Activated CD4-positive, alpha-beta T cell treated with anti-CD3 and anti-CD28 coated beads, Interleukin-2, amount 10 ng/mL, durations not matched to agents 24 days and 14 days (primary cell): ENCODE measurements at places on chromosomes 2 and 18. TPM values are rescaled to one million over a fixed set of nuclear protein-coding genes. Genes with fewer than 3 reads are reported as not detected.

DES gene
- not detected in 2 replicates for total RNA-seq

C1GALT1C1L gene
- total RNA-seq, result not detected in 2 replicates

ZBTB7C gene
- total RNA-seq, result 0.56 and 0.64 TPM in 2 replicates

IL1RN gene
- total RNA-seq, result 3.0 and 3.3 TPM in 2 replicates

KIF1A gene
- 0.37 and 0.47 TPM in 2 replicates for total RNA-seq

DGUOK gene
- total RNA-seq, result 88.9 and 94.9 TPM in 2 replicates

CDK15 gene
- not detected in 2 replicates for total RNA-seq

ANKRD62 gene
- not detected in 2 replicates for total RNA-seq

RAB27B gene
- 0.33 and 0.45 TPM in 2 replicates for total RNA-seq

DNAJC5G gene
- not detected in 2 replicates for total RNA-seq

FHOD3 gene
- total RNA-seq, result not detected in 2 replicates

KATNAL2 gene
- total RNA-seq, result 0.40 TPM in 1 of 2 replicates, not detected in the other

DNA sequence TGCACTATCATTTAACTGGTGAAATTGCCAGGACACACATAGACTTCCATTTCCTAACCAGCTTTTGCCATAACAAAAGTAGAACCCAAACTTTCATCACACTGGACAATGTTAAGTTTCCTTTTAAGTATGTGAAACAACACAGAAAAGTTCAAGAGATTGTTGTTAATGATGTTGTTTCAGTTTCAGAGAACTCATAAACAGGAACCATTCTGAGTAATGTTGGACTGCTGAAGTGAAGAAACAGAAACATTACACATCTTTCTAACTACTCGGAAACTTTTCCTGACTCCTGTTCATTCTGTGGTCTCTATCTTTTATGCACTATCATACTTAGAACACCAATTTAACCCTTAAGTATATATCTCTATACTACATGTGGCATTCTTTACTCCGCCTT lies 179.2 kb downstream of the RIT2 start:
- no peak overlapping the region for H3K27ac ChIP-seq
- no peak overlapping the region for H3K4me3 ChIP-seq
- no peaks in the 10 kb centered on the region for H3K4me1 ChIP-seq
- H3K27me3 ChIP-seq, result no peaks in the 10 kb centered on the region
- no peaks in the 10 kb centered on the region for H3K36me3 ChIP-seq

DNA sequence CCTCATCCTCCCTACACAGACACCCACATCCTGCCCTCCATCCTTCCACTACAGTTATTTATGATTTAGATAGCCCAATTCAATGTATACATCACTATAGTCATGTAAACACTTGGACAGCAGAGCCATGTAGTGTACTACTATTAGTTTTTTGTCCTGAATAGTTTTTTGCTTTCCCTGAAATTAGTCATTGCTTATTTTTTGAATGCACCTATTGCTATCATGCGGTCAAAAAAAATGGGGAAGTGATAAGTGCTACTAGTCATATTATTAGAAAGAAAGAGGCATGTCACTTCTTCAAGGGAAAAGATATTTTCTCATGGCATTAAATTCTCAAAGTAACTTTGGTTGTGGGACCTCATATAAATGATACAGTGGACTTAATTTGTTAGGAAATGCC lies 6.8 kb upstream of the GREB1 start:
- no peaks in the 10 kb centered on the region for H3K4me1 ChIP-seq
- no peak for DNase-seq
- no peaks in the 10 kb centered on the region for H3K36me3 ChIP-seq
- peaks cover 12% of the 10 kb centered on the region for H3K27me3 ChIP-seq
- no peak overlapping the region for H3K4me3 ChIP-seq

DNA sequence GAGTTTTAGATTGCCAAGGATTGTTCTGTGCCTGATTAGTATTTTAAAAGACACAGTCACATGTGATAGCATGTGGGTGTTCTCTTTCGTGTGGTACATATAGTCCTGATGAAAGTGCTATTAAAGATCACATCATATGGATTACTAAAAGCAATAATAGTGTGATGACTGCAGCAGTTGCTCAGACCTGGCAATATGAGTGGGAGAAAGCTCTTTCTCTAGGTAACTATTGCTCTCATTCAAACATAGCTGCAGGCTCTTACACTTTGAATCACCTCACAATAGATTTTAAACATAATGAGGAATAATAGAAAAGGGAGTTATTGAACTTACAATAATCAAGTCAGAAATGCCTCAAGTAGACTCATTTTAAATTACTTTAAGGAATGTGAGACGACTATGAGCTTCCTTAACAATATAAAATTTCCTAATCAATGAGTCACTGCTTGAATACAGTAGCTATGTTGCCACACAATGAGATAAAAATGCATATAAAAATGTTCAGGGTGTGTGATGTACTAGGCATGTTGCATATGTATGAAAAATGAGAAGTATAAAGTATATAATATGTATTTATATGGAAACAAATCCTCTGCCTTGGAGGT lies 452.1 kb downstream of the TMX3 start:
- no peak overlapping the region for H3K4me3 ChIP-seq
- H3K4me1 ChIP-seq, result no peaks in the 10 kb centered on the region
- H3K27me3 ChIP-seq, result no peaks in the 10 kb centered on the region
- no peak for DNase-seq
- no peak overlapping the region for H3K27ac ChIP-seq

DNA sequence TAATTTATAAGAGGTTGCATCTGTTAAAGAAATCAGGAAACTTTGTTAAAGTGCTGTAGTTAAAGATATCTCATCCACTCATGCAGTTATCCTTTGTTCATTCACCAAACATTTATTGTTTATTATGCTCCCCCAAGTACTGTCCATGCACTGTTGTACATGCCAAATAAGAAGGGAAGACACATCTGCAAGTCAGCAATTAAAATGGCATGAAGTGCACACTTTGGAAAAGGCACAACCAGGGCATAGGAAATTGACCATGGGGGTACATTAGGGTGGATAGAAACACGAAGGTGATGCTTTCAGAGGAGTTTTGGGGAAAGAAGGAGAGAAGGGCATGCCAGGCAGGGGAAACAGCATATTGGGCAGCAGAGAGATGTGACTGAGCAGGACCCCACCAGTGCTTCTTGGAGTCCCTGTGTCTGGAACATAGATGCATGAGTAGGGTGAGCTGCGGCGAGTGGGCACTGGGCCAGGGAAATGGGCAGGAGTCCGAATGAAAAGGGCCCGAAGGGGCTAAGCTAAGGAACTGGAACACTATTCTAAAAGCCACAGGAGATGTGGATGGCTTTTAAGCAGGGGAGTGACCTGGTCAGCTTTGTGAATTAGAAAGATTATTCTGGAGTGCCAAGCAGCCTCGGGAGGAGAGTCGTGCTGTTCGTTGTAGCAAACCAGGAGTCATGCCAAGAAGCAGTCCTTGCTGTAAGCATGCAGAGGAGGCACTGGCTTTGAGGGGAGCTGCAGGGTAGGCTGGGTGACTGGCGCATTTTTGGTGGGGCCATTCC lies 316.3 kb downstream of the AGPS start:
- no peak for DNase-seq
- no peaks in the 10 kb centered on the region for H3K36me3 ChIP-seq

- no peaks in the 10 kb centered on the region for H3K27me3 ChIP-seq
- no peaks in the 10 kb centered on the region for H3K36me3 ChIP-seq
Measured at GRCh38 chr2:175442441-175442840, 260.9 kb upstream of the ATP5MC3 start.

GRCh38 chr18:848062-848861 lies 36.2 kb upstream of the YES1 start:
- H3K36me3 ChIP-seq, result no peaks in the 10 kb centered on the region
- H3K4me3 ChIP-seq, result no peak overlapping the region
- H3K27ac ChIP-seq, result no peak overlapping the region
- no peaks in the 10 kb centered on the region for H3K4me1 ChIP-seq
- no peak for DNase-seq

DNA sequence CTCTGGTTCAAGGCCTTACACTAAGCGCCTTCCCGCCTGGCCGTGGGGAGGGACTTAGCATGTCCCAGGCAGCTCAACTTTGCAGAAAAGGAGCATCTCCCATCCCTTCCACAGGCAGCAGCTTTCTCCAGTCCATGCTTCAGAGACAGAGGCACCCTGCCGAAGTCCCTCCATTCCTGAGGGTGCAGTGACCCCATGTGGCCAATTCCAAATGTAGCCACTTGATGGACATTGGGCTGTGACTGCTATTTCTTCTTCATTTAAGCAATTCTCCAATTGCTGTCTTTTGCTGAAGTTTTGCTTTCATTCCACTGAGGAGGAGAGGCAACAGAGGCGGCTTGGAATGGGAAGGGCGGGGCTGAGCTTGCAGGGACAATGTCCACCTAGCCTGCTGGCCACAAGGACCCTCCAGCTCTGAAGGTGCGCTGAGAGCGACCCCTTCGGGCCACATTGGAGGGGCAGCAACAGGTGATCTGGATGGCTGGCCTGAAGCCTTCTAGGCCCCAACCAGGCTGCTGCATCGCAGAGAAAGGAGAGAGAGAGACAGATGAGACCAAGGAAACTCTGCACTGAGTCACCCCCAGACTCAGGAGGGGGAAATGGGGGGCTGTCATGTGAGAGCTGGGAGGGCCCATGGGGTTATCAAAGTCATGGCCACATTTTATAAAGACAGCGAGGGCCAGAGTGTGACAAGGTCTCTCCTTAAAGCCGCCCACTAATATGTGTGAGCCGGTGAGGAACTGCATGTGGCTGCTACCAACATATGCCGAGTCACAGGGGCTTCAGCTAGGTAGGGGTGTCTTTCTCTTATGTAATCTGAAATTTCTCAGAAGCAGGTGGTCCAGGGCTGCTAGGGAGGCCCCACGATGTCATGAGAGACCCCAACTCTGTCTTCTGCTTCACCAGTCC lies 61.3 kb downstream of the LONRF2 start:
- H3K4me1 ChIP-seq, result peaks cover 2% of the 10 kb centered on the region
- no peaks in the 10 kb centered on the region for H3K27me3 ChIP-seq
- no peak overlapping the region for H3K4me3 ChIP-seq
- no peak for DNase-seq
- no peak overlapping the region for H3K27ac ChIP-seq
- H3K36me3 ChIP-seq, result no peaks in the 10 kb centered on the region

DNA sequence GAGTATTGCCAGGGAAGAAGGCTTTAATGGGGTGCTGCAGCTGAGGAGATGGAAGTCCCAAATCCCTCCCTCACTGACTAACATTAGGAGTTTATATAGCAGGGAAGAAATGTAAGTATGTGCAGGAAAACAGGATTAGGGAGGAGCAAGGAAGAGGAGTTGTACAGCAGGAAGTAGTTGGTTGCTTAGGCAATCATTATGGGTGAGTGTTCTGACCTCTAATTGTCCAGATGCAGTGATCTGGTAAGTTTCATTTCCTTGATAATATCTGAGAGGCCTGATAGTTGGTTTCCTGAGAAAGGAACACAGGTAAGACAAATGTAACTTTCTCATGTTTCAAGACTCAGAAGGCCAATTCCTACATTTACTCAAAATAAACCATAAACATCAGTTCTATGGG lies 331.9 kb upstream of the GULP1 start:
- H3K27ac ChIP-seq, result no peak overlapping the region
- DNase-seq, result no peak
- H3K4me1 ChIP-seq, result no peaks in the 10 kb centered on the region
- no peaks in the 10 kb centered on the region for H3K27me3 ChIP-seq
- H3K36me3 ChIP-seq, result no peaks in the 10 kb centered on the region

DNA sequence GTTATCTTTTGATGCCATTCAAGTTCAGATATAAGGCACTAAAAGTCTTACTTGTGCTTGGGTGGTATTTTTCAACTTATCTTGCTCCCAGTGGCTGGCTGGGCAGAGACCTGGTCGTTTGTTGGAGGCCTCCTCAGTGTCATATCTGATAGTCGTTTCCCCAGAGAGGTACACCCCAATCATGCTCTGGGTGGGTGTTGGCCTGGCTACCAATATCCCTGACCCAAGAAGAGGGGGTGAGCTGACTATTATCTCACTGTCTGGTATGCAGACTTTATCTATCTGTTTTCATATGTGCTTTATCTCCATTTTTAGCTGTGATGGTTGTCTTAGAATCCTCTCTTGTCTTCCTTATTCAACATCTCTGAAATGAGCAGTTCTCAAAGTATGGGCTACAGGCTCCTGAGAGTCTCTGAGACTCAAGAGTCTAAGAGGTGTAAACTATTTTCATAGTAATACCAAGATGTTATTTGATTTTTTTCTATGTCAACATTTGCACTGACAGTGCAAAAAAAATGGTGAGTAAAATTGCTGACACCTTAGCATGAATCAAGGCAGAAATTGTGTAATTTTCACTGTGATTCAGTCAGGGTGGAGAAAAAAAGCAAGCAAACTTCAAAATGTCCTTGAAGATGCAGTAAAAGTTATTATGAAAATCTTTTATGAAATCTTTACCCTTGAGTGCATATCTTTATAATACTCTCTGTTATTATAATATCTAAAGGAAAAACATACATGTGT lies 12.3 kb upstream of the PLEK start:
- no peaks in the 10 kb centered on the region for H3K36me3 ChIP-seq
- no peaks in the 10 kb centered on the region for H3K4me1 ChIP-seq
- no peak overlapping the region for H3K27ac ChIP-seq
- H3K27me3 ChIP-seq, result peaks cover 31% of the 10 kb centered on the region
- DNase-seq, result no peak

GRCh38 chr2:106534471-106534870 lies 47.3 kb downstream of the CD8B2 start:
- peaks cover 2% of the 10 kb centered on the region for H3K4me1 ChIP-seq
- H3K36me3 ChIP-seq, result no peaks in the 10 kb centered on the region
- peaks cover 3% of the 10 kb centered on the region for H3K27me3 ChIP-seq
- no peak overlapping the region for H3K4me3 ChIP-seq

- no peak for DNase-seq
- peaks cover 12% of the 10 kb centered on the region for H3K27me3 ChIP-seq
- no peak overlapping the region for H3K27ac ChIP-seq
- no peaks in the 10 kb centered on the region for H3K36me3 ChIP-seq
Measured at GRCh38 chr2:219428469-219428868, 6.2 kb upstream of the SPEG start.

DNA sequence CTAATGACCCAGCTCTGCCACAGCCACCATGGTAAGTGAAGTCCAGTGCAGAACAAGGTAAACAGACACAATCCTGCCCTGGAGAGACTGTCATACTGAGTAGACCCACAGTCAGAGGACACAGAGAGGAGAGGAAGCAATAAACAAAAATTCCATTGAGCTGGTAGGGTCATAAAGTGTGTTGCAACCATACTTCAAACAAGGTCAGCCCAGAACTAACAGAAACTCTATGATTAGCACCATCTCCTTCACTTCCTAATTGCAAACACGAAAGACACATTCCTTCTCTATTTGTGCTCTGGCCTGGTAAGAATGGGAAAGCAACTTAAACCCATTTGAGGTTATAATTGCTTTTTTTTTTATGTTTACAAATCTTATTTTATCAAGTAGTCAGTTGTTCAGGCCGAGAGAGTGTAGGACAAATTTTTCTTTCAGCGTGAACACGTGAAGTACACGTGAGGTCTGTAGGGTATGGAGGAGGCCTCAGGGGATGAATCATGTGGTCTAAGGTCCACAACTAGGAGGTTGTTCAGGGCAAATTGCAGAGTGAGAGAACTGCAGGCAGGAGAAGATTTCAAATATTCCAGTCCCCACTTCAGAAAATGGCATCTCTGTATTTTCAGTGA lies 71.4 kb upstream of the GLS start:
- H3K4me3 ChIP-seq, result no peak overlapping the region
- DNase-seq, result peak; percentile 43
- no peaks in the 10 kb centered on the region for H3K27me3 ChIP-seq
- H3K4me1 ChIP-seq, result peaks cover 18% of the 10 kb centered on the region
- no peaks in the 10 kb centered on the region for H3K36me3 ChIP-seq
- no peak overlapping the region for H3K27ac ChIP-seq
